ENCODE measurements at places on chromosomes 12 and 14.

DNA sequence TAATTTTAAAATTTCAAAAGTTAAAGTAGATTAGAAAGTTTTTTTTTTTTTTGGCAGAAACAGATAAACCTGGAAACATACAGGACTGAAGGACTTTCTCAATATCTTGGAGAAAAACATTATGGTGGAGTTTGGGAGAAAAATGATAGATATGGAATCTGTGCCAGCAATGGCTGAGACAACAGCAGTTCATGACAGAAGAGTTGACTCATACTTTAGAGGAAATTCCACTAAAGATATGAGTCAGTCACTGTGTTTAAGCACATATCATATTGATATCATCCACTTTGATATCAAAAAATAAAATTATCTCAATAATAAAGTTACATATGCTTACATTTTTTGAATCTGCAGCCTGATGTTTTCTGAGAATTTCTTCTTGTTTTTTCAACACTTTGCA, 193.9 kb upstream of the OR4E1 start:
- peak; percentile 16 for DNase-seq

GRCh38 chr14:76098047-76098446, 53.7 kb upstream of the GPATCH2L start:
- DNase-seq = no peak

GRCh38 chr12:89179983-89180382, 172.3 kb downstream of the DUSP6 start:
- peak; percentile 68 for DNase-seq

DNA sequence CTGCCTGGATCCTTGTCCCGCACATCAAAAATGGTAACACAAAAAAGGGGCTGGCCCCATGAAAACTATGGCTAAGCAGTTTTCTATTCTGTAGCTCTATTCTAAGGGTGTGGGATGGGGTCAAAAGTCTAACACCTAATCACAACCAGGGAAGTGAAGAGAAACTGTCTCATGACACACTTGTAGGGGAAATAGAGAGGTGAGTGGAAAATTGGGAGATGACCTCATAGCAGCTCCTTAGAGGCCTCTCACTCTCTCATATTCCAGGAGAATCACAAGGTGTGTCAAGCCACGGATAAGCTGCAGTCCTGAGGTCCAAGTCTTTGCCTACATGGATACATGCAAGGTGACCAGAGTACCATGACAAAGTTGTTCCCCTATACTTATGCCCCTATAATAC, 10.7 kb downstream of the KLHL28 start:
- no peak for DNase-seq

- no peak for DNase-seq
These were observed 11.7 kb downstream of the ZCCHC8 start for GRCh38 chr12:122489038-122489437.

Data from EL (cell line).